ENCODE measurements at places on chromosomes 7 and 10.

DNA sequence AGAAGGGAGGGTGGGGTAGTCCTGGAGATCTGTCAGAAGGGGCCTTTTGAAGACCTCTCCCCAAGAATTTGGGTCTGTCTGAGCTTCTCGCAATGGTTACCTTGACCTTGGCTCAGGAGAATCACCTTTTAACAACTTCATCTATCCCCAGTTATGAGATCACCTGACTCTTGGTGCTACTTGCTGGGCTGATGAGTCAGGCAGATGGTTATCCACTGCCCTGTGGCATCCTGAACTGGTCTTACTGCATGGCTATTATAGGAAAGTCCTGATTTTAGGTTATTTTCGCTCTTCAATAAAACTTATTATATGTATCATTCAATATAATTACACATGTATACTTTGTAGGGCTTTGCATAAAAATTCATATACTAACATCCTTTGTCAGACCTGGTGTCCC lies 274.7 kb downstream of the GFRA1 start:
- DNase-seq, result no peak

GRCh38 chr10:3886191-3886590 lies 101.2 kb upstream of the KLF6 start:
- no peak for DNase-seq

DNA sequence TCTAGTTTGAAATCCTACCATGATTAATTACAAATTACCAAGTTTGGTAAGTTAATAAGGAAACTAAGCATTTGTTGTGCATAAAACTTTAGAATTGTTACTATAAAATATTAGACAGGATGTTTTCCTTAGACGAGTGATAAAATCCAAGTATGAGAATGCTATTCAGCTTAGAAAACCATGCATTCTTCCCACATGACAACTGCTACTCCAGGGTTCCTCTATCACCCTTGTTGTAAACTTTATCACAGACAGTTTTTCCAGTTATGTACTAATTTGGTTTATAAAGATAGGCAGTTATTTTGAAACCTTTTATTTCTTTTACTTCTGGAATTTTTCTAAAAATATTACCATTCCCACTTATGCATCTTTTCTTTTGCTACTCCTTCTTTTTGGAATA lies 52.0 kb downstream of the SIRT1 start:
- no peak for DNase-seq

- DNase-seq, result no peak
Measured at GRCh38 chr7:80902019-80902418, 16.8 kb downstream of the SEMA3C start.

- DNase-seq, result no peak
Measured at GRCh38 chr7:104946338-104946737, 67.7 kb upstream of the KMT2E start.

DNA sequence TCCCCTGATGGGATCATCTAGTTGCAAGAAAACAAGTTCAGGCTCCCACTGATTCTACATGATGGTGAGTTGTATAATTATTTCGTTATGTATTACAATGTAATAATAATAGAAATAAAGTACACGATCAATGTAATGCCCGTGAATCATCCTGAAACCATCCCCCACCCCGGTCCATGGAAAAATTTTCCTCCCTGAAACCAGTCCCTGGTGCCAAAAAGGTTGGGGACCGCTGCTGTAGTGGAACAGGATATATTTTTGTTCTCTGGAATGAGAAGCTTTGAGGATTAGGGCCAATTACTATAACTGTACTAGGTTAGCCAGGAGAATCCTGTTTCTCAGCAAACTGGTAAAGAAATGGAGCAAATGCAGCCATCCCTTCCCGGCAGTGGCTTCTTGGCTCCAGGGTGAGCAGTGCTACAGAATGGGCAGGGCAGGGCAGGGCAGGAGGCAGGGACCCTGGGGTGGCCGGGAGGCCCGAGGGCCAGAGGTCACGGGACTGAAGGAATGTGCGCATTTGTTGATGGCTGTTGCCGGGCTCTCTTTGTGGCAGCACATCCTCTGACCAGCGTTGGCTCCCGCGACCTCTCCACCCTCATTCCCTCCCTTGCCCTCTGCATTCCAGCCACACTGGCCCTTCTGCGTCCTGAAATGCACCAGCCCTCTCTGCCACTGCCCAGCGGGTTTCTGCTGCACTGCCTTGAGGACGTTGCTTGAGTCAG lies 162.3 kb upstream of the NPS start:
- no peak for DNase-seq

DNA sequence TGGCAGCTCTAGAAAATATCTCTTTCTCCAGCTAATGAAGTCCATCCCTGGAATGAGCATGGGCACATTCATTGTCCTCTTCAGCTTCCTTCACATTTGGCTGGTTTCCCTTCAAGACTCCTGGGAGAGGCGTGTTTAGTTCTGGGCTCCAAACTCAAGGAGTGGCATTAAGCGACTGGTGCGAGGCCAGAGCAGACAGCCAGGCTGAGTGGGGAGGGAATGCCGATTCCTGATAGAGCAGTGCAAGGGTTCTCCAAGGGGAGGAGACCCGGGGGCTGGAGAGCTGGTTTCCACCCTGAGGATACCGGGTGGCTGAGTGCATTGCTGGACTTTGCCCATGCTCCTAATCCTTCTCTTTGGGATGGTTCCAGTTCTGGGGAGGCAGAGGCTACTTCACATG lies 372.1 kb downstream of the RPS24 start:
- no peak for DNase-seq

- no peak for DNase-seq
Measured at GRCh38 chr7:31020652-31021051, 31.5 kb upstream of the ADCYAP1R1 start.
